Kasumi-1 (cell line): ENCODE measurements at places on chromosomes 1 and 21.

DNA sequence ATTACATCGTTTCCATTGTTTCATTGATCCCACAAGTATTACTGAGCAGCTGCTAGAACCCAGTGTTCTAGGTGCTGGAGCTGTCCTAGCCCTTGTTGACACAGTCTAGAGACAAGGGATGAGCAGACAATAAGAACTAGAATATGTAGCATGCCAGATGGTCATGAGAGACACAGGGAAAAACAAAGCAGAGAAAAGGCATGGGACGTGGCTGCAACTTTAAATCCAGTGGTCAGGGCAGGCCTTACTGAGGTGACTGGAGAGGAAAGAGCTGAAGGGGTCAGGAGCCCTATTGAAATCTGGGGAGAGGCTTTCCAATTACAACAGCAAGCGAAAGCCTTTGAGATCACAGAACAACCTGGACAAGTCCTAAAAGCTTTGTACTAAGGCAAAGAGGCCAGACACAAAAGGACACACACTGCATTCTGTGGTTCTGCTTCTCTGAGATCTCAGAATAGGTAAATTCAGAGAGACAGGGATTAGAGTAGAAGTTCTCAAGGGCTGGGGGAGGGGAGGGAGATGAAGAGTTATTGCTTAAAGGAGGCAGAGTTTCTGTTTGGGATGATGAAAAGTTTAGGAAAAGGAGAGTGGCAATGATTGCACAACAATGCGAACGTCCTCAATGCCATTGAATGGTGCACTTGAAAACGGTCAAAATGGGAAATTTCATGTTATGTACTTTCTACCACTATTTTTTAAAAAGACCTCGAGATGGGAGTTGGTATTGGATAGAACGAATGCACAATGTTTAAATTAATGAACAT lies 467.4 kb upstream of the VAMP3 start:
- DNase-seq: no peak

- DNase-seq: peak; percentile 64
Measured at GRCh38 chr1:181089676-181090544, 1.4 kb downstream of the IER5 start.

- DNase-seq: no peak
Measured at GRCh38 chr1:87170157-87170556, 158.5 kb upstream of the LMO4 start.

DNA sequence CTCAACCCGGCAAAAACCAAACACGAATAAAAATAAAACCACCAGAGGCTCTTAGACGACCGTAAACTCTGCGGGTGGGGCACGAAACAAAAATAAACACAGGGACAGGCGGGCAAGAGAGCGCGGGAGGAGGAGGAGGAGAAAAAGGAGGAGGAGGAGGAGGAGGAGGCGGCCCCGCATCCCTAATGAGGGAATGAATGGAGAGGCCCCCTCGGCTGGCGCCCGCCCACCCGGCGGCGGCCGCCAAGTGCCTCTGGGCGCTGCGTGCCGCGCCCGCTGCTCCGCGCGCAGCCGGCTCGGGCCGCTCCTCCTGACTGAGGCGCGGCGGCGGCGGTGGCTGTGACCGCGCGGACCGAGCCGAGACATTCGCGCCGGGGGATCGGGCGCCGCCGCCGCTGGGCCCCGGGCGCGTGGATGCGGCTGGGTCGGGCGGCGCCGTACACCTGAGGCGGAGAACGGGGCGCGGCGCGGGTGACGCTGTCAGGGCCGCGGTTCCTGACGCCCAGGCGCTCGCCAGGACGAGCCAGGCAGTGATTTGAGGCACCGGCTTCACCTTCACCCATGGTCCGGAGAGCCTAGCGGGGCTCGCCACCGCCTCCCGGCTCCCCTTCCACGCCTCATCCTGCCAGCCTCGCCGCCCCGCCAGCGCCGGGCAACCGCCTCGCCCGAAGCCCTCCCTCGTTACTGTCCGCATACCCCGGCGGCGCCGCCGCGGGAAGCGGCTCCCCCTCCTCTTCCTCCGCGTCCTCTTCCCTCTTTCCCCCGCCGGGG lies at the start of gene MARK1:
Gene MARK1, plus strand, starts transcription at position 229 of the 771 bp plus-strand sequence. CDS start 687 bp downstream, outside the sequence.
- no peak for DNase-seq

DNA sequence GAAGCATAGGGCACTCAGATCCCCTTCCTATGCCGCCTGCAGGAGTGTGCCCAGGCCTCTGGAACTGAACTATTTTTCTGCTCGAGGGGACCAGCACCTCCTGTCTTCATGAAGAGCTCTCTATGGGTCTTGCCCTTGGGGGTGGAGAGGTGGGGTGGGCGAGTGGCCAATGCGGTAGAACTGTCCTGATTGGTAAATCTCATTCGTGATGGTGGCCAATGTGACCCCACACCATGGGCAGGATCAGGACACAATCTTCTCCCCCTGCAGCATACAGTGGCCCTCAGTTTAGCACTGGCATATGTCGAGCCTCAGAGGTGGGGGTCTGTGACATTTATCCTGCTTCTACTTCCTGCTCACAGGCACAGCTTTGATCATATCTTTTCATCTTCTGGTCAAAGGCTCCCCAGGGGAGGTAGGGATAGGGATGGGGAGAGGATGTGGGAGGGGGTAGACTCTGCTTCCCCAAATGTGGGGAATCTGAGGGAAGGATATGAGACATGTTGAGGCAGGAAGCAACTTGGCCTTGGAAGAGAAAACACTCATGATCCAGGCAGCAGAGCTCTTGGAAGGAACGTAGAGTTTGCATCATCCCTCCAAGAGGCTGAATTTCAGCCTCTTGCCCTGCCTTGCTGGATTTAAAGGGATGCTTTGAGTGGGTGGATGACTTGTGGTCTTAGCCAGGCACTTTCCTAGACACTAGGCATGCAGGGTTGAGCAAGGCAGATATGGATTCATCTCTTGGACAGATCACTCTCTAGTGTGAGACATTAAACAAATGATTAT lies 81.8 kb downstream of the LAMC2 start:
- DNase-seq: no peak

- DNase-seq: no peak
Measured at GRCh38 chr21:36811762-36812161, 112.8 kb downstream of the SIM2 start.

DNA sequence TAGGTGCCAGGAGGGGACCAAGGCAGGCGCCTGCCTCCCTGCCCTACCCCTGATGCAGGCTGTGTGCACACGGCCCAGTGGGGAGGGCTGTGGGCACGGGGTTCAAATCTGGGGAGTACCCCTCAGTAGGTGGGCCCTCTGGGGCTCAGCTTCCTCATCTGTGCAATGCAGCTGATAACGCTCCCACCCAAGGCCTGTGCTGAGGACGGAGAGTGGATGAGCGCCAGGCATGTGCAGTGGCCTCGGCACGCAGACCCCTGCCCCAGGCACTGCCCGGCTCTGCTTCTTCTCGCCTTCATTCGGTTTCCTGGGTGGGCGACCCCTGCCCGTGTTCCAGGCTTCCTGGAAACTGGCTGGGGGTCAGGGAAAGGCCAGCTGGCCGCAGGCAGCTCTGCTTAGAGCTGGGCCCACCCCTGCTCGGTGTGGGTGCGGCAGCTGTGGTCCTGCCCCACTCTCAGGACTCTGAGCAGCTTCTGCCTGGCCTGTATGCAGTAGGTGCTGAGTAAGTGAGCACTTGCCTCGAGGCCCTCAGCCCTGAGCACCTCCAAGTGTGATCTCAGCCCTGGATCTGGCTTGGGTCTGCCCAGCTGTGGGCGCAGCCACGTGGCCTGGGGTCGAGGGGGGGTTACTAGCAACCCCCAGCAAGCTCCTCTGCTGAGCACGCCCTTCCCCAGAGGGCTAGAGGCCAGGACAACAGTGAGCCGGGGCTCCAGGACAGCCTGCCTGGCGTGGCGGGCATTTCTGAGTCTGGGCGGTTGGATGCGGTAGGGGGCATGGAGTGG lies 11.9 kb upstream of the TNFRSF14 start:
- DNase-seq: no peak

DNA sequence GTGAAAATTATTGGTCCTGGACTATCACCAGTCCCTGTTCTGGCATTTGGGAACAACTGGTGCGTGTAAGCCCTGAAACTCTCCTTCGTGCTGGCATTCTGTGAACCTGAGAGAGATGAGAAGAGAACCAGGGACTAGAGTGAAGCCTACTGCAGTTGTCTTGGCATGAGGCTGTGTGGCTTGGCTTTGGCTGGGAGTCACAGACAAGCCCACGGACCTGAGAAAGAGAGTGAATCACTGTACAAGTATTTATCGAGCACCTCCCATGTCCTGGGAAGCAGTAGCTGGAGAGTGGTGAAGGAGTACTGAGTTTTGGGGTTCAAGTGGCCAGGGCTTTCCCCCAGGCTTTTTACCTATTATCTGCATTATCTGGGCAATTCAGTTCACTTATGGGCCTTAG lies 63.3 kb downstream of the FGGY start:
- no peak for DNase-seq

DNA sequence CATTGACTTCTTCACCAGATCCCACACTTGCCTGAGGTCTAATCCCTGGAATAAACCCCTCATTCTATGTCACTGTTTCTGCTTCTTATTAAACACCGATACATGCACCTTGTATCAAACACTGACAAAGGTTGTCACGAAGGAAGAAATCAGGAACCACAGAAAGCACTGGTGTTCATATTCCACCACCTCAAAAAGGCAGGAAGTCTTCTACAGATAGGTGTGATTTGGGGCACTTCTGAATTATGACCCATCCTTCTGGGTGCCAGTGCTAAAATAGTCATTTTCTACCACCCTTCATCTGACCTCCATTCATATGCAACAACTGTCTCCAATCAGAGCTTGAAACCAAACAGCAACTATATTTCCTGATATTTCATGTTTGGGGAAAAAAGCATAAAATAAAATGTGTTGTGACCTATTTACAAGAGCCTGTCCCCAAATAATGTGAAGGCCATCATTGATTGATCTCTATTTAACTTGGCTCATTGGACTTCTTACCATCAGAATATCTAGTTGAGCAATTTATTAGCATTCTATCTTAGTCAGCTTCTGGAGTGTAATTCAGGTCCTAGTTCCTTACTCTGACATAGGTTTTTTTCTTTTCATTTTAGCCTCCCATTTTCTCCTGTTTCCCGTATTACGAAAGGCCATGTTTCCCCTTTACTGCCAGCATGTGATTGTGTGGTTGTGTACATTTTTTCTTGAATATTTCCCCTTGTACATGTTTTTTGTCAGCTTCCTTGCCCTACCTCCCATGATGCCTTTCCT lies 43.1 kb downstream of the DUSP10 start:
- DNase-seq: peak; percentile 2

DNA sequence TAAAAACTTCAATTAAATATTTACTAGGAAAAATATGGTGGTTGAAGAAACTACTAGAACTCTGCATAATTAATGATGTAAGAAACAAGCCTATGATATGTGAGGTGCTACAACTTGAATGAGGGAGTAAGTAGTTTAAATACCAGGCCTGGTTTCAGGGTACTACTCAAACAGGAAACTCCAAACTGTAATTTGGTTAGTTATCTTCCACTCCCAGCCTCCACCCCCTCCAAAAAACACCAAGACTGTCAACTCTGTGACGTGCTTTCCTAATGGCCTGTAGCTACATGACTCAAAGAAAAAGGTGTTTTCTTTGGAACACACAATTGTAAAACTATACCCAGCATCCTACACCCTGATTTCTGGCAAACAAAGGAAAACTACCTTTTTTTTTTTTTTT lies 55.9 kb upstream of the RCC1 start:
- peak; percentile 37 for DNase-seq

DNA sequence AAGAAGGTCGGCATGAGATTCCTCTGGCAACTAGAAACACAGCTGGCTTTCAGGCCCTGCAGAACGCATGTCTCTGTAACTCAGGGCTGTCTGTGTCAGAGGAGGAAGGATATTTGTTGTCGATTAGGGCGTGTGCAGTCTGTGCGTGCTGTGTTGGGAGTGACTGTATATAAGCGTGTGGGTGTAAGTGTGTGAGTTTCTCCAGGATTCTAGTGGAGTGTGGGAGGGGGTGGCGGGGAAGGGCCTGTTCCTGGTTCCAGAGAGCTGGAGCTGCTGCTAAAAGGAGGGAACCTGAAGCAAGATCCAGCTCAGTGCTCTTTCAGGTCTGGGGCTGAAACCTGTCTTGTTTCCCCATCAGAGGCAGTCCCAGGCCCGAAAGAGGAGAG lies 74.3 kb downstream of the SLC16A1 start:
- no peak for DNase-seq

GRCh38 chr1:24150234-24151174 lies 7.6 kb upstream of the IL22RA1 start:
- DNase-seq: peak; percentile 69

GRCh38 chr1:99550198-99550597 lies 95.7 kb upstream of the PALMD start:
- DNase-seq: no peak

GRCh38 chr21:16821588-16821987 lies 691.3 kb upstream of the CXADR start:
- DNase-seq: no peak

DNA sequence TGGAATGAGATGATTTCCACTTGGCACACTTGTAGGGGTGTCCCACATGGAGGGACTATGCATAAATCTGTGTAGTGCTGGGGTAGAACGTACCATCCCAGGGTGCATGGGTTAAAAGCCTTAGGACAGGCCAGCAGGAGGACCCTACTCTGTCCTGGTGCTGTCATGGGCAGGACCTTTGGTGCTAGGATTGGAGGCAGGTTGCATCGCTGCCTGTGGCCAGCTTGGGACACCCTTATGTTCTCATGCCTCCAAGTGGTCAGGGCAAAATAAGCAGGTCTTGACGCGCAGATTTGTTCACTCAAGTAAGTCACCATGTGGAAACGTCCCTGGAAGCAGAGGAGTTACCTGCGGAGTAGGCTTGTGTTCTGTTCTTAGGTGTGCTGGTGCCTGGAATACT lies 49.5 kb upstream of the RAB3GAP2 start:
- DNase-seq: no peak

- DNase-seq: no peak
Measured at GRCh38 chr1:205204552-205204951, 7.0 kb downstream of the DSTYK start.

GRCh38 chr1:43975249-43975961 lies 645 bp downstream of the ATP6V0B start:
- peak; percentile 52 for DNase-seq

DNA sequence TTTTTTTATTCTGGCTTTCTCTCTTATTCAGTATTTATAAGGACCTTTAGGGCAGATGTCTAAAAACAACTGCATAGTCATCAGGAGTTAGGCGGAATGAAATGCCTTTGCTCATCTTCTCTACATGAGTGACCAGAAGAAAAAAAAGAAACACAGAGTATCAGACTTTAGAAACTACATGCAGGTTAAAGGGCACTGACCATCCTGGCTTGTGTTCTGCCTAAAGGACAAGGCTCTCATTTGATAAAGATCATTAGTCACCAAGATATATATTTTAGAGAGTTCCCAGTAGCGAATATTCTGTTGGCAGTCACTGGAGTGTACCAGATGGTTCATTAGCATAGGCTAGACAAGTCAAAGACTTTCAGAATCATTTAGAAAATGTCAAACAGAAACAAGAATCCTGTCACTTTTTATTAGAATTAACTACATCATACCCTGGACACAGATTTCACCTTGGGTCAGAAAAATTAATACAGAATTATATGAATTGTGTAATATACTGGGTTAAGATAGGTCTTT lies 145.6 kb downstream of the NR5A2 start:
- DNase-seq: no peak

GRCh38 chr1:228555074-228555994 lies 68.2 kb downstream of the RNF187 start:
- no peak for DNase-seq

- no peak for DNase-seq
Measured at GRCh38 chr1:229942501-229942900, 124.5 kb upstream of the GALNT2 start.
